ENCODE measurements at places on chromosomes 7 and 10.

DNA sequence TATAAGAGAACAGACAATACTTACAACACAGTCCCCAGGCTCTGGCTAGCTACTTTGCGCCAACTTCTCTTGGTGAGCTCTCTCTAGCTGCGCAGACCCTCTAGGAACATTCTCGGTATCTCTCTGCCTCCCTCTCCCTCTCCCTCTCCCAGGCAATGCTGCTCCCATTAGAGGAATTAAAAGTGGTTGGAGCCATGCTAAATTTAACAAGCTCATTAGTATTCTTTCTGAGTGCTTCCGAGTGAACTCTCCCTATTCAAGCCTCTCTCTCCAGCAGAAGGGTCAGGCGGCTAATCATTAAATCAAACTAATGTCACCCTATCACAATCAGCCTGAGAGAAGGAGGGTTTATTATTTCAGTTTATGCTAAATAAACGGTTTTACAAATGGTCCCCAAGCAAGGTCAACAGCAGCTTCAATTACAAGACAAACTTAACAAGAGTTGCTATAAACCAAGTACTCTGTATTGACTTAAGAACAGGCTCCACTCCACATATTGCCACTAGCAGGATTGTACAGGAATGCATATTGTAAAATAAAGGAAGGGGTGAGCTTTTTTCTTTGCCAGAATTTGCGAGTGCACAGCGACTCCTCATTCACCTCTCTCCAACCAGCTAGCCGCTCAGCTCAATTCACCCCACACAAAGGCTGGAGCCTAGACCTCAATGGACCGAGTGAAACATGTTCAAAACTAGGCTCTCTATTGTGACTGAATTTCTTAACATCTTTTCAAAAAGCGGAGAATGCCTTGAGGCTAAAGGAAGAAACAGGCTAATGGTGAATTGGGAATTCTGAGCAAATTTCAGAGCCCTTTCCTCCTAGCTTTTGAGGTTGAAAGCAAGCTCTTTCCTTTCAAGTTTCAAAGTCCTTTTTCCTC is 84.4 kb downstream of the GLI3 start:
- DNase-seq = no peak

- DNase-seq = no peak
Observed at GRCh38 chr7:24877790-24878311, 102.1 kb downstream of the OSBPL3 start.

GRCh38 chr7:37028909-37029440 is 304.7 kb upstream of the AOAH start:
- DNase-seq = no peak

DNA sequence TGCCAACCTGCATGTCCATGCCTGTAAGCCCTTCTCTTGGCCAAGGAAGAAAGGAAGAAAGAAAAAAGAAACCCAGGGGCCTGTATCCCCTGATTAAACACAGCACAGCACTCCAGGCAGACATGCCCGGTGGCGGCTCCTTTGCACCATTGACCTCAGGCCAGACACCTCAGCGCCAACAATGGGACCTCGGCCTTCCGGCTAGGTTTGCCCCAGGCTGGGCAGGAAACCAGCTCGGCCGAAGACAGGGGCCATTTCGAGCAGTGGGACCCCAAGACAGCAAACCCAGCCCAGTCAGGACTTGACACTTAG is 2.8 kb downstream of the HOXA10 start:
- DNase-seq = no peak

GRCh38 chr10:120573355-120573754 is 116.3 kb downstream of the PLPP4 start:
- DNase-seq = no peak

GRCh38 chr10:112875476-112876267 is 74.4 kb upstream of the TCF7L2 start:
- DNase-seq = no peak

- DNase-seq = no peak
Observed at GRCh38 chr10:108443636-108444035, 1279.1 kb upstream of the SORCS1 start.

DNA sequence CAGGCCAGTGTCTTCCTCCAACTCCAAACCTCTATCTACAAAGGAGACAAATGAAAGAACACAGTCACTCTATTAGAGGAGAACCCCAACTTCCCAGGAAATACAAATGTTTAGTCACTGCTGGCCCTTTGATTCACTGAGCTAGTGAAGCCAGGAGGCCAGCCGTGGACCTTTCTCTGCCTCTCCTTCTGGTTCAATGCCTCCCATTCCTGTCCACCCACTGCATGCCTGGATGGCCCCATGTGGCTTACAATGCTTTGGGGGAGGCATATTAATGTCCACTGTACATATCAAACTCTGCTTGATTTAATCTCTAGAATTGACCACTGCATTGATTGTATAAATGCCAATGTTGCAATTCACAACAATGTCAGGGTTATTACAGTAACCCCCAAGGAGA is 687.3 kb downstream of the KCNMA1 start:
- no peak for DNase-seq

DNA sequence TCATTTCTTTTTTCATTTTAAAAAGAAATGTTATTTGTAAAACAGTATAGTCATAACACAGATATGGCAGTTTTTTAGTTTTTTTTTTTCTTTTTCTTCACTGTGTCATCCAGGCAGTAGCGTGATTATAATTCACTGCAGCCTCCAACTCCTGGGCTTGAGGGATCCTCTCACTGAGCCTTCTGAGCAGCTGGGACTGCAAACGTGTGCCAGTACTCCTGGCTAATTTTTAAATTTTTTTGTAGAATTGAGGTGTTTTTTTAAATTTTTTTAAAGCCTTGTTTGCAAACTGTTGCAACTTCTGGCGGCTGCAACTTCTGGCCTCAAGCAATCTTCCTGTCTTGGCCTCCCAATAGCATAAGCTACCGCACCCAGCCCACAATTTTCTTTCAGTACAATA is 63.0 kb downstream of the HELLS start:
- DNase-seq = no peak
